Germinal center (tissue), 1 donor: ENCODE measurements at places on chromosomes 4 and X.
A peak's percentile ranks its signal among the peaks of the same experiment; 100 is the strongest.

DNA sequence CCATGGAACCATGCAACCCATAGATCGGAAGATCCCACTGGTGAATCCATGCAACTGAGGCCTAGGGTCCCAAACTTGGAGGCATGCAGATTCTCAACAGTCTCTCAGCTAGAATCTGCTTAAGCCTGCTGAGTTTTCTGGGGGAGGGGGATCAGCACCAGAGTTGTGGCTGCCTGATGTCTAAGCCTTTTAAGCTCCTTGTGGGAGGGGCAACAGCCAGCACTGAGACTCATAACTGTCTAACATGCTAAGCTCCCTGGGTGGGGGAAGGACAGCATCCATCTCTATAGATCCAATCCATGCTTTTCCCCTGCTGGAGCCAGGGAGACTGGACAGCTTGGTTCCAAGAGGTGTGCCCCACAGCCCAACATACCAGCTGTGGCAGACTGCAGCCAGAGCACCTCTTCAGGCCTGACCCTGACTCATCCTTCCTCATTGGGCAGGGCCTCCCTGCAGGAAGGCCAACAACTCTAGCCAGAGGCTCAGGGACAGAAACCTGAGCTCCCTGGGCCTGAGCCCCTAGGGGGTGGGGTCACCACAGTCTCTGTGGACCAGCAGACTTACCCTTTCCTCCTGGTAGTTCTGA, 300.1 kb upstream of the SLC7A11 start:
- no peak for DNase-seq

GRCh38 chrX:20015945-20016615, 25.2 kb upstream of the BCLAF3 start:
- DNase-seq: no peak

GRCh38 chrX:19625612-19626011, 110.3 kb upstream of the MAP3K15 start:
- no peak for DNase-seq

DNA sequence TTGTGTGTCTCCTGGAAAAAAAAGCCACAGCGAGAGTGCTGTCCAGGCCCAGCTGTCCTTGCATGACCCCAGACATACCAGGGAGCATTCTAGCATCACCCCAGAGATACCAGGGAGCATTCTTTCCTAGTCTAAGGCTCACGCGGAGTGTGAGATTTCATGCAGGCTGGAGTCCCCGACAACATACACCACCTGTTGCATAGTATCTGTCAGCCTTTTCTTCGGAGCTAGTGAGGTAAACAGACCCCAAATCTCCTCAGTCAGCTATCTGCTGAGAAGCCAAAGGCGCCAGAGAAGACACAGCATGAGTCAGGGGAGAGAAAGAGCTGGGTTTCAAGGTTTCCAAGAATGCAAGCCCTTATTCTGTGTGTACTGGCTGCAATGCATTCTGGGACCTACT, 23.1 kb upstream of the ZXDA start:
- no peak for DNase-seq

DNA sequence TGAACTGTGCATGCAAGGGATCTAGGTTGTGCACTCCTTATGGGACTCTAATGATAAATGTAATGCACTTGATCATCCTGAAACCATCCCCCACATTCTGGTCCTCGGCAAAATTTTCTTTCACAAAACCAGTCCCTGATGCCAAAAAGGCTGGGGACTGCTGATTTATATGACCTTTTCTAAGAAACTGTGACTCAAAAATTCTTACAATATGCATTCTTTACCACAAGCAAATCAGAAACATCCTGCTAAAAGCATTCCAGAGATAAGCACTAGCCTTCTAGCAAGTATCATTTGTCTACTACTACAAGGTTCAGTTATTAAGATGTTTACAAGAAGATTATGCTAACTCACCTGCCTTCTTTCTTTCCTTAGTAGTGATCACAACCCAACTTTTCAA, 166.5 kb upstream of the PCDH7 start:
- DNase-seq: no peak

- DNase-seq: peak; percentile 22
Measured at GRCh38 chrX:48466696-48467095, 3.4 kb downstream of the SLC38A5 start.

DNA sequence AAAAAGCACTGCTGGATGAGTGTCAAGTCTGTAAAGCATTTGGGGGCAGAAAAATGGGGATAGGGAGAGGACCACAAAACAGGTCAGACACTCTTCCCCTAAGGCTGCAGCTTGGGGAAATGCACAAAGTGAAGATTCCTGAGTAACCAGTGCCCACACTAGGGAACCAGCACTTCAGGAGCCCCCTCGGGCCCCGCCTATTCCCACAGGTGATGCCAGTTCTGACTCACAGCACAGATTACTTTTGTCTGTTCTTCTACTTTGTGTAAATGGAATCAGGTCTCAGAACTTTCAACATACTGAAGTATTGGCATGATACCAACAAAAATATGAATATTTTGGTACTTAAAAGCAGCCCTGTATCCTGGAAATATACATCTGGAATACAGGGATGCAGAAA, 112.5 kb downstream of the ADRA2C start:
- DNase-seq: no peak

DNA sequence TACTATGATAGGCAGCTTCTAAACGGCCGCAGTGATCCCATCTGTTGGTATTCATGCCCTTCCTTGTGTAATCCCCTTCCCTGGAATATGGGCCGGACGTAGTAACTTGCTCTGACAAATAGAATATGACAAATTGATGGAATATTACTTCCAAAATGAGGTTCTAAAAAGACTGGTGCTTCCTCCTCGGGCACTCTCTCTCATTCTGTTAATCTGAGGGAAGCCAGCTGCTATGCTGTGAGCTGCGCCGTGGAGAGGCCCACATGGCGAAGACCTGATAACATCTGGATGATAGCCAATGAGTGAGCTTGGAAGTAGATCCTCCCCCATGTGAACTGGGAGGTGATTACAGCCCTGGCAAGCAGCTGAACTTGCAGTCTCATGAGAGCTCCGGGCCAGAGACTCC, 27.2 kb upstream of the SLC25A4 start:
- no peak for DNase-seq

DNA sequence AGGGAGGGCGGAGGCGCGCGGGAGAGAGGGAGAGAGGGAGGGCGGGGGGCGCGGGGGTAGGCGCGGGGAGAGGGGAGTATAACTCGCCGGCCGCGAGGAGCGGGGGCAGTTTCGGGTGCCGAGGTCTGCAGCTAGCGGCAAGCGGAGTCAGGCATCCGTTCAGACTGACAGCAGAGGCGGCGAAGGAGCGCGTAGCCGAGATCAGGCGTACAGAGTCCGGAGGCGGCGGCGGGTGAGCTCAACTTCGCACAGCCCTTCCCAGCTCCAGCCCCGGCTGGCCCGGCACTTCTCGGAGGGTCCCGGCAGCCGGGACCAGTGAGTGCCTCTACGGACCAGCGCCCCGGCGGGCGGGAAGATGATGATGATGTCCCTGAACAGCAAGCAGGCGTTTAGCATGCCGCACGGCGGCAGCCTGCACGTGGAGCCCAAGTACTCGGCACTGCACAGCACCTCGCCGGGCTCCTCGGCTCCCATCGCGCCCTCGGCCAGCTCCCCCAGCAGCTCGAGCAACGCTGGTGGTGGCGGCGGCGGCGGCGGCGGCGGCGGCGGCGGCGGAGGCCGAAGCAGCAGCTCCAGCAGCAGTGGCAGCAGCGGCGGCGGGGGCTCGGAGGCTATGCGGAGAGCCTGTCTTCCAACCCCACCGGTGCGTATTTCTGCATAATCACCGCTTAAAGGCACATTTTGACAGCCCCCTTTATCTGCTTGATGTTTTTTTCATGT, at the start of gene POU4F2:
TSS of gene POU4F2 (plus strand) at position 108 of the 720 bp plus-strand sequence. CDS start at position 356, 248 bp downstream.
- peak; percentile 24 for DNase-seq

- DNase-seq: no peak
Measured at GRCh38 chr4:90445380-90445779, 318.2 kb downstream of the CCSER1 start.

DNA sequence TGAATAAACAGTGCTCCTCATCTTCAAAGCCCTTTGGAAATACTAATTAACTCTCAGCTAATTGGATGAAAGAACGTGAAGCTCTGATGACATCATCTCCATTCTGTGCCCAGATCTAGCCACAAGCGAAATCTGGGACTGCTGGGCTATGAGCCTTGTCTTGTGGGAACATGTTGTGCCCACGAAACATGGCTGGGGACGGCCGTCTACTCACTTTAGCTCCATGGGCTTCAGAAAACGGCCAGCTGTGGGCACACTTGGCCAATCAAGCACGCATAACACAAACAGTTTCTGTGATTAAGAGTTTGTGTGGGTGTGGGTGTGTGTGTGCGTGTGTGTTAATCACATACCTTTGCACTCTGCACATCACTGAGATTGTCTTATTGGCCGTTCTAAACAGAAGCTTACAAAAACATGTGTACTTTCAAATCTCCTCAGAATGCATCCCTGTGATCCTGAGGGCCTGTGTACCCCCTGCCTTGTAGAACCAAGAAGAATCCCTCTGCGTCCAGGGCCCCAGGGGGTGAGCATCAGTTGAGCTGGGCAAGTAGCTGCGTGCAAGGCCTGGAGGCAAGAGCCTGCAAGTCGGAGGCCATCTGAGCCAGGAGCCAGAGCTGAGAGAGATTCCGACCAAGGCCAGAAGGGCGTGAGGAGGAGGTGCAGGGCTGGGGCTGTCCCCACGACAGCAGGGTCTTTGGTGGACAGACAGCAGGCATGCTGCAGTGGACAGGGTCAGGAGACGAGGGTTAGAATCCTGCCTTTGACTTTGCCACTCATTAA, 18.7 kb upstream of the ZNF185 start:
- no peak for DNase-seq

- no peak for DNase-seq
Measured at GRCh38 chrX:66635360-66635759, 3.5 kb downstream of the EDA2R start.

GRCh38 chr4:99324979-99325378, 3.8 kb upstream of the ADH1B start:
- no peak for DNase-seq

- no peak for DNase-seq
Measured at GRCh38 chrX:84735025-84735424, 232.8 kb upstream of the HDX start.

GRCh38 chrX:3527811-3528210, 181.4 kb upstream of the MXRA5 start:
- no peak for DNase-seq

DNA sequence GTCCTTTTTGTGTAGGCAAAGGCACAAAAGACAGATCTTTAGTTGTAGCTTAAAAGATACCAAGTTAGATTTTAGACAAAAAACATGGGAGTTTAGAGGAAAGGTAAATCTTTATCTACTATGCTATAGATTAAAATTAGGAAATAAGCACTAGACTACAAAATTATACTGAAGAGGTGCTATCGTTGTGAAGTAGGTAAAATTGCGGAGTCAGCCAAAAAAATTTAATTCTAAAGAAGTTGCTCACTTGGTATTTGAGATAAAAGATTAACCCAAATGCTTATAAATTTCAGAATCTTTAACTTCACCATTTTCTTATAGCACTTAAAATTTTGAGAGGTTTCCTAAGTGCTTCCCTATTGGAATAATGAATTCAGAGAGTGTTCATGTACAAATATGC, 604.1 kb downstream of the GRXCR1 start:
- no peak for DNase-seq

GRCh38 chr4:145132511-145133098, 34.5 kb downstream of the ABCE1 start:
- DNase-seq: peak; percentile 27

DNA sequence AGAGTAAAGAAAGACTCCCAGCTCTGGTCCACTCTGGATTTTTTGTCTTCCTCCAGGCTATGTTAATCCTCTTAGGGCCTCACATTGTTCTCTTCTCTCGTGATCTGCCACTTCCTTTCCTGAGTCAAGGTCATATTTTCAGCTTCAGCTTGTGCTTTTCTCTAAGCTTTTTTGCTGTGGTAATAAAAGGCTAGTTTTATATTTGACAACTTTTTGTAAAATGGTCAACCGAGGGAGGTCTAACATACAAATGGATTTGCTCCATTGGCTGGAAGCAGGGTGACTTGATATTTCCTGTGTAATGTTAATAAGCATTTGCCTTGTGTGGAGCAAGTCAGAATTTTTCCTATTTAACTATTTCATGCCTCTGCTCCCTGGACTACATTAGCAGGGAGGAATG, 239.7 kb downstream of the RAB28 start:
- no peak for DNase-seq

DNA sequence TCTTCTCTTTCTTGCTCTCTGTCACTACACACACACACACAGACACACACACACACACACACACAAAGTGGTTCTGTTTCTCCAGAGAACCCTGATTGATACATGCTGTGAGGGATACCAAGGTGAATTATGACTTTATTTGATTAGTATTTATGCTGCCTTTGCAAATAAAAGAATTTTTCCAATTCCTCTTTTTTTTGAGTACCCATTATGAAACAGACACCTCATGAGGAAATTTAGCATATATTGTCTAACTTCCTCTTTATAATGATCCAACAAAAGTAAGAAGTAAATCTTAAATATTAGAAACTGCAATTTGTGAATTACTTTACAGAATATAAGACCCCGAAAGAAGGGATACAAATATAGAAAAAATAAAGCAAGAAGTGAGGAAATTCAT, 14.3 kb upstream of the RAB28 start:
- DNase-seq: no peak

GRCh38 chr4:5793514-5793913, 82.5 kb downstream of the EVC start:
- DNase-seq: no peak

- DNase-seq: no peak
Measured at GRCh38 chr4:180156684-180157083, 2086.5 kb upstream of the TENM3 start.

GRCh38 chr4:70902577-70903290, 565 bp downstream of the MOB1B start:
- DNase-seq: peak; percentile 63

GRCh38 chr4:64538219-64538618, 129.0 kb upstream of the TECRL start:
- DNase-seq: no peak

DNA sequence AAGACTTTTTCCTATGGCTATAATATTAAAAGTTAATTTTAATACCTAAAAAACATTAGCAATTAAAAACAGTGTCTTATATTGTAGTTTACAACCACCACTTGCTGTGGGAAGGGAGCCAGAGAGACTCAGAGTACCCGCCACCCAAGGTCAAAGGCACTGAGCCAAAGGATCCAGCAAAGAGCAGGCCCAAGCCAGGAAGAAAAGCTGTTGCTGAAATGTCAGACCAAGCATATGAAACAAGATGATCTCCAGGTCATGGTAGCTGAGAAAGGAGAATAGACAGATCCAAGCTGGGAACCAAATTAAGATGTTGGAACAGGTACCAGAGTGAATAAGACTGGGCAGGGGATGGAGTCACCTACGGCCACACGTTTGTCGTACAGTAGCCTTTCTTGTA, 18.8 kb upstream of the ATOH1 start:
- no peak for DNase-seq

GRCh38 chr4:1039493-1040343, 28.3 kb downstream of the FGFRL1 start:
- no peak for DNase-seq

DNA sequence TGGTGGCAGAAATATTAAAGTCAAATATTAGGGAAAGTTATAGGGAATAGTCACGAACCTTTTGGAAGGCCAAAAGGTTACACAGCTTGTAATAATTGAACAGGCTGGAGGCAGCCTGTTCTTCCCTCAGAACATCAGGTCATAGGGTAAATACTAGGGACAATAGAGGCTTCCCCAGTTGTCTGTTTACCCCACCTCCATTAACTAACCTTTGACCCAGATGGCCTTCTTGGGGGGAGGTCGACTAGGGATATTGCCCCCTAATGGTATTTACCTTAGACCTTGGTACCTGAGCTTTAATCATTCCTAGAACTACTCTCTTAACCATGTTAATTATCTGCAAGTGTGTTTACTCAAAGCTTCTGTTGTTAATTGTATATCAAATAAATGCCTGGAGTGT, 26.0 kb downstream of the C4orf17 start:
- no peak for DNase-seq

GRCh38 chrX:36383495-36383894, 464.0 kb downstream of the CFAP47 start:
- no peak for DNase-seq
